NCI-H2081 treated with DMSO at 0.1 percent for 48 hours (cell line): ENCODE measurements at places on chromosomes 6 and 20.

- DNase-seq: no peak
These were observed 373.9 kb upstream of the SYNCRIP start for GRCh38 chr6:86016567-86016966.

DNA sequence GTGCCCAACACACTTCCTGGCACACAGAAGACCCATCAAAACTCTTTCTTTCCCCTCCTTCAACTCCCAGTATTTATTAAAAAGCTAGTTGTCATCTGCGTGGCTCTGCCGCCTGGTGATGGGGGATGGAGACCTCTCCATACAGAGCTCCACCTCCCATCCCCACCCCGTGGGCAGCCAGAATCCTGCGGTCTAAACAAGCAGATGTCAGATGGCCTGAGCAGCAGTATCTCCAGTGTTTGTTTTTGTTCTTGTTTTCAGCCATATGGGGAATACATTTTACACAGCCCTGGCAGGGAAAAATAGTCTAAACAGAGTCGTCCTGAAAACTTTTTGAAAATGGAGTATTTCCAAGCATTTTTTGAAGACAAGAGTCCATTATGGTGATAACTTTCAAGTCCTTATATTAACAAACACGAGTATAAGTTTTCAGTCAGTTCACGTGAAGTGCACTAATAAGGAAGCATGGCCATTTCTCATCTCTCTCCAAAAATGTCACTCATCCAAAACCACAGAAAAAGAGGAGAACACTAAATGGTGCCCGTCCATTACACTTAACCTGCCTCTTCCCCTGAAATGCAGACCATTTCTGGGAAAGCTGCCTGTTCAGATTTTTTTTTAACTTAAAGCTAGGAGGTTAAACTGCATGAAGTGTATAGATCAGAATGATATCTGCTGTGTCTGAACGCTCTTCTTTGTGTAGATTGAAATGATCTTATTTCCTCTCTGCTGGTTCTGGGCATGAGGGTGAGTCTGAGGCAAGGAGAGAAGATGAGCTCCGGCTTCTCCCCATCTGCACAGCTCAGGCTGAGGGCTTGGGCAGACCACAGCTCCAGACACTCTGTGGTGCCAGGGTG is 91.0 kb downstream of the TCP11 start:
- no peak for DNase-seq

- DNase-seq: no peak
These were observed 3.2 kb downstream of the TNFRSF6B start for GRCh38 chr20:63699466-63700198.

GRCh38 chr6:71481801-71482200 is 193.2 kb downstream of the OGFRL1 start:
- no peak for DNase-seq

GRCh38 chr20:41476013-41476441 is 109.4 kb upstream of the EMILIN3 start:
- peak; percentile 59 for DNase-seq

GRCh38 chr6:80528115-80528514 is 421.6 kb downstream of the BCKDHB start:
- DNase-seq: no peak

DNA sequence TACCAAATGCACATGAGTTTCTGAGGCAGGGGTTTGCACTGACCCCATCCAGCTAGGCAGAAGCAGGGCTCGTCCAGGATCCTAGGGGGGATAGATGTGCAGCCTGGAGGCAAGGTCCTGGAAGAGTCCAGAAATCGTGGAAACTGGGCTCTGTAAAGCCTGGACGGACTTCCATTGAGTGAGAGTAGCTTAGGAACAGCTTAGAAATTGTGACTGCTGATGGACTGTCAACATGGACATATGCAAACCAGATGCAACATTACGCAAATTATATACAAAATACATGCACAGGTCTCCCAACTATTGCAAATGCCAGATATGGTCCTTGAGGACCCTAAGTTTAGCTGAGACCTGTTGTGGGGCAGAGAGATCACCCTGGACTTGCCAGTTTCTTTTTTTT is 4.8 kb upstream of the EMILIN3 start:
- no peak for DNase-seq

DNA sequence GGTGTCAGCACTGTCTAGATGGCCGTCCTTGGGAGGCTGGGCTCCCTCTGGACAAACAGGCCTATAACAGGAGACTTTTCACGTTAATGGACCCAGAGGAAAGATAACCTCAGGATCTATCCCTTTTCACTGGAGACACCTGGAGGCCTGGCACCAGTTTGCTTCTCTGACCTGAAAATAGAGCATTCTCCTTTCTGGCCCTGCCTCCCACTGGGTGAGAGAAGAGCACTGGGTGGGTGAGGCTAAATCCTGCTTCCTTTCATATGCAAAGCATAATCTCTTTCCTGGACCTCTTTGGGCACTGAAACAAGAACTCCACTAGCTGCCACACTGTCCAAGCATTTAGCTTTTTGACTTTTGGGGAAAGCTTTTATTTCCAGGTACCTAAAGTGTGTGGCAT is 78.3 kb downstream of the FOXO3 start:
- DNase-seq: no peak

DNA sequence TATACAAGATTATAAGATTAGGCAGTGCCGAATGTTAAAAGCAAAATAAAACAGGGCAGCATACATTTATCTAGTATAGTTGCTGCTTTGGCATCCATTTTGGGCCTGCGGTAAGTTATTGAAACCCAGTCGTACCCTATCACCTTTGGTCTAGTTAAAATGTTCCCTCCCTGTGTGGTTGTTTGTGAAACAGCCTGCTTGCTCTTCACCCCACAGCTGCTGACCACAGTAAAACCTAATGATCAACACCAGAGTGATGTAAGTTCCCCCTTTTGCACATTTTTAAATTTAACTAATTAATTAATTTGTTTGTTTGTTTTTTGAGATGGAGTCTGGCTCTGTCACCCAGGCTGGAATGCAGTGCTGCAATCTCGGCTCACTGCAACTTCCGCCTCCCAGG is 50.3 kb upstream of the TXNDC5 start:
- DNase-seq: no peak

GRCh38 chr20:46135856-46136633 is 17.9 kb downstream of the CD40 start:
- DNase-seq: no peak

GRCh38 chr20:58868795-58869194 is 16.3 kb downstream of the GNAS start:
- DNase-seq: no peak

DNA sequence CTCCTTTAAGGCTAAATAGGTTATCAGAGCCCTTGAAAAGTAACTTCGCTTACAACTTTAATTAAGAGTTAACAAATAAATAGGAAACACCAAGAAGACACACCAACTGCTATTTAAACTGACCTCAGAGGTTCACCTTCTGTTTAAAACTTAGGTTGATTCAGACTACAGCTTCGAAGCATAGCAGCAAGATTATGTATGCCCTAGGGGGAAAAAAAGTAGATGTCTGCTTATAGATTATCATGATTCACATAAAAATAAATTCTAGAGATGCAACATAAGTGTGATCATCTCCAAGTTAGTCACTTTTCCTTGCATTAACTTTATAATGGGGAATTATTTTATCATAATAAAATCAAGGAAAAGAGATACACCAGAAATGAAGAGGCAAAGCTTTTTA is 8.9 kb downstream of the PNISR start:
- DNase-seq: no peak

DNA sequence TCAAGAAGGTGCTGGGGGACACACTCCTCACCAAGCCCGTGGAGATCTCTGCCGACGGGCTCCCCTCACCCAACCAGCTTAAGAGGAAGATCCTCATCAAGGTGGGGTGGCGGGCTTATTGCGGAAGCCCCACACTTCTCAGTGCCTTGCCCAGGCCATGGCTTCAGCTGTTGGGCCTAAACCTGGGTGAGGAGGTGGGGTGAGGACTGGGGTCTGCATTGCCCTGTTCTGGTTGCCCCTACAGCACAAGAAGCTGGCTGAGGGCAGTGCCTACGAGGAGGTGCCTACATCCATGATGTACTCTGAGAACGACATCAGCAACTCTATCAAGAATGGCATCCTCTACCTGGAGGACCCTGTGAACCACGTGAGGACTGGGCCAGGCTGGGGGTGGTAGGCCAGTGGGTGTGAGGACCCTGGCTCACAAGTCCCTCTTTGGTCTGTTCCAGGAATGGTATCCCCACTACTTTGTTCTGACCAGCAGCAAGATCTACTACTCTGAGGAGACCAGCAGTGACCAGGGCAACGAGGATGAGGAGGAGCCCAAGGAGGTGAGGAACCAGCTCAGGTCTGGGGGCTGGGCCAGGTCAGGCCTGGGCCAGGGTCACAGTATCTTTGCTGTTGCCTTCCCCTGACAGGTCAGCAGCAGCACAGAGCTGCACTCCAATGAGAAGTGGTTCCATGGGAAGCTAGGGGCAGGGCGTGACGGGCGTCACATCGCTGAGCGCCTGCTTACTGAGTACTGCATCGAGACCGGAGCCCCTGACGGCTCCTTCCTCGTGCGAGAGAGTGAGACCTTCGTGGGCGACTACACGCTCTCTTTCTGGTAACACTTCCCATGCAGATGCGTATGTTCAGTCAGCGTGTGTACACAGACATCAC is 27.9 kb downstream of the PLCG1 start:
- no peak for DNase-seq

- no peak for DNase-seq
These were observed 59.2 kb downstream of the STMND1 start for GRCh38 chr6:17161076-17161475.

- DNase-seq: no peak
These were observed 219.3 kb downstream of the BCKDHB start for GRCh38 chr6:80325742-80326141.

DNA sequence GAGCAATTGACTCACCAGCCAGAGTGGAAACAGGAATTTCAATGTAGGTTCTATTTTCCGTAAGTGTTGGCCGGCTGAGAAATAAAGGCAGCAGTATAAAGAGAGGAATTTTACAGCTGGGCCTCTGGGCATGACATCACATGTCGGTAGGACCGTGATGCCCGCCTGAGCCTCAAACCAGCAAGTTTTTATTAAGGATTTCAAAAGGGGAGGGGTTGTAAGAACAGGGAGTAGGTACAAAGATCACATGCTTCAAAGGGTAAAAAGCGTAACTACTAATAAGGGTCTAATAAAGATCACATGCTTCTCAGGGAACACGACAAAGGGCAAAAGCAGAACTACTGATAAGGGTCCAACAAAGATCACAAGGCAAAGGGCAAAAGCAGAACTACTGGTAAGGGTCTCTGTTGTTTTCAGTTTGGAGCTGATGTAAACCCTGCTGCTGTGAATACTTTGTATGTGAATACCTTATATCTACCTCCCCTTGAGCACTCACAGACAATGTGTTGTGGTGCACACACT is 9.0 kb upstream of the TULP4 start:
- DNase-seq: no peak

GRCh38 chr20:16043931-16044330 is 529.3 kb downstream of the KIF16B start:
- no peak for DNase-seq

DNA sequence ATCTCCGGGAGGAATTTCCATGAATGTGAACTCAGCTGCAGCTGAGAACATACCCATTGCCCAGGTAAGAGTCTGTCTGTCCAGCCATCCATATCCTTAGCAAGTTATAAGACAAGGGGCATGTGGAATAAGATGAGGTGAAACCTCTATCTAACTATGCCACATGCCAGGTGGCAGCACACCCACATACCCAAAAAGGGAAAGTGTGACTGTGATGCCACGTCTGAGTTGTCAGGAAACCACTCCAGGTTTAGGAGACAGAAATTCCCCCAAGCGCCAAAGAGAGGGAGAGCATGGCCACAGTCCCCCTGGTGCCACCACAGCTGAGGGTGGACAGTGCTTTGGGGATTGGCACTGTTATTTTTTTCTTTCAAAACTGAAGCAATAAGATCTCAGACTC is 36.7 kb downstream of the SYNDIG1 start:
- DNase-seq: no peak

DNA sequence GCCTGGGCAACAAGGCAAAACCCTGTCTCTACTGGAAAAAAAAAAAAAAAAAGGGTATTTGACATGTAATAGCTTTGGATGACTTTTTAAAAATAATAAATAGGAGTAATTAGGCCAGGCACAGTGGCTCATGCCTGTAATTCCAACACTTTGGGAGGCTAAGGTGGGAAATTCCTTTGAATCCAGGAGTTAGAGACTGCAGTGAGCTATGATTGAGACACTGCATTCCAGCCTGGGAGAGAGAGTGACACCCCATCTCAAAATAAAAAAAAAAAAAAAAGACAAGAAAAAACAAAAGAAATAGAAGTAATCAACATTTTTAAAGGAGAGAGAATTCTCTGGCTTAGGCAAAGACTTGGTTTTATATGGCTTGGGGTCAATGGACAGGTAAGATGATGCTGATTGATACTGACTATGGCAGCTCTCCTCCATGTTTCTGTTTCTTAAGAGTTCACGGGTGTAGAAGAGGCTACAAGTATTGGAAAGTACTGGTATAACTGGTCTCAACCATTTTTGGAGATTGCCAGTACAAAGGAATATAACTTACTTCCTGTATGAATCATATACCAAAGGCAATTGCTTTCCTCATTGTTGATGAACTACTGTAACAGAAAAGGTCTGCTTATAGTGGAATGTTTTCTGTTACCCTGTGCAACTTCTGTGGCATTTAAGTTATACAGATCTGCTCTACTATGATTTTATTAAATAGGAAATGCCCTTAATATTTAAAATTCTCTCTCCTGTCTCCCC is 10.1 kb downstream of the MAP3K5 start:
- DNase-seq: no peak
